ENCODE measurements at places on chromosomes 5 and 9. TPM values are rescaled to one million over a fixed set of nuclear protein-coding genes. Genes with fewer than 3 reads are reported as not detected.

Gene GARNL3
- total RNA-seq = 3.5 TPM

Gene NPR3
- 0.86 TPM for total RNA-seq

Gene FYB1
- not detected for total RNA-seq

Gene SPINK13
- total RNA-seq = not detected

Gene ISL1
- total RNA-seq = 2.7 TPM

Gene ZBTB26
- 6.4 TPM for total RNA-seq

Gene EXOSC2
- total RNA-seq = 71.9 TPM

Gene PRLR
- total RNA-seq = 0.29 TPM

Gene PSD2
- 0.18 TPM for total RNA-seq

Gene BRINP1
- total RNA-seq = not detected

Gene IL9
- total RNA-seq = not detected

Gene UNC5A
- 0.06 TPM for total RNA-seq

Gene ARL15
- 6.1 TPM for total RNA-seq

Gene DND1
- 0.69 TPM for total RNA-seq

Gene ADRA1B
- 0.80 TPM for total RNA-seq

Gene XPA
- 13.2 TPM for total RNA-seq

Gene DNAI1
- total RNA-seq = not detected

Gene CD274
- total RNA-seq = 17.0 TPM

Gene AMBP
- 0.91 TPM for total RNA-seq

Gene SPAAR
- total RNA-seq = 0.06 TPM

Gene RPS14
- total RNA-seq = 6,529 TPM

Gene SLCO6A1
- 0.48 TPM for total RNA-seq

Gene ALDH1B1
- 23.9 TPM for total RNA-seq

Gene F2RL2
- 0.39 TPM for total RNA-seq

Gene CEL
- 0.18 TPM for total RNA-seq

Gene PCA3
- not detected for total RNA-seq

Gene MELK
- total RNA-seq = 102 TPM

Gene CCL27
- not detected for total RNA-seq

Gene MACIR
- 19.7 TPM for total RNA-seq

Measured in Daoy (cell line).